ENCODE measurements at places on chromosomes 5 and 9. TPM values are rescaled to one million over a fixed set of nuclear protein-coding genes. Genes with fewer than 3 reads are reported as not detected.
A peak's percentile ranks its signal among the peaks of the same experiment; 100 is the strongest.

The ECM2 gene
- total RNA-seq, result not detected

GRCh38 chr5:161400583-161400982, 145.9 kb downstream of the GABRB2 start:
- DNase-seq, result no peak

DNA sequence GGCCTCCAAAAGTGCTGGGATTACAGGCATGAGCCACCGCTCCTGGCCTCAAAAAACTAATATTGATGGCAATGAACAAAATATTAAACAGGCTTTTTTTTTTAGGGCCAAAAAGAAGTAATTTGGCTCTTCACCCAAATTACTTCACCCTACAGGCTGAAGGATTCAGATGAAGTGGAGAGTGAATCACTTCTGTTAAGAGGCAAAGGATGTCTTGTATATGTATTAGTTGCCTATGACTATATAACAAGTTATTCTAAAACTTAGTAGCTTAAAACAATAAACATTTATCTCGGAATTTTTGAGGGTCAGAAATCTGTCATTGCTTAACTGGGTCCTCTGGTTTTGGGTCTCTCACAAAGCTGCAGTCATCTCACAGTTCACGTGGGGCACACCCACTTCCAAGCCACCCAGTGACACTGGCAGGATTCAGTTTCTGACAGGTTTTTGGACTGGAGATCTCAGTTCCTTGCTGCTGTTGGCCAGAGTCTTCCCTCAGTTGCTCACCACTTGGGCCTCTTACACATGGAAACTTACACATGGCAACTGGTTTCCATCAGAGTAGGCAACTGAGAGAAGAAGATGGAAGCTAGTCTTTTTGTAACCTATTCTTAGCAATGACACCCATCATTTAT, 66.7 kb downstream of the IQGAP2 start:
- DNase-seq, result no peak

DNA sequence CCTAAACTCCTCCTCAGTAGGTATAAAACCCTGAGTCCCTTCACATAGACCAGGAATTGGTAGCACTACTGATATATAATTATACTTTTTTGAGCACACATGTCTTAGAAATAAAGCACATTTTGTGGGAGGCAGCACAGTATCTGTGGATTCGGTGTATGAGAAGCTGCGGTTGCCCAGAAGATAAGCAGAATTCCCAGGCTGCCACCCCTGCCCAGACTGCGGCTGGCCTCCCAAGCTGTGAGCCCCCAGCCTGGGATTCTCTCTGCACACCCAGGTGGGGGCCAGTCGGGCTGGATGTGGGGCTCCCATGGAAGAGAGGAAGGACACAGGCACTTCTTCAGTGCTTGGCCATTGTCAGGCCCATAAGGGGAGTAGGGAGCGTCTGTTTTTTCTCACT, 25.6 kb upstream of the ANGPTL2 start:
- DNase-seq, result no peak

DNA sequence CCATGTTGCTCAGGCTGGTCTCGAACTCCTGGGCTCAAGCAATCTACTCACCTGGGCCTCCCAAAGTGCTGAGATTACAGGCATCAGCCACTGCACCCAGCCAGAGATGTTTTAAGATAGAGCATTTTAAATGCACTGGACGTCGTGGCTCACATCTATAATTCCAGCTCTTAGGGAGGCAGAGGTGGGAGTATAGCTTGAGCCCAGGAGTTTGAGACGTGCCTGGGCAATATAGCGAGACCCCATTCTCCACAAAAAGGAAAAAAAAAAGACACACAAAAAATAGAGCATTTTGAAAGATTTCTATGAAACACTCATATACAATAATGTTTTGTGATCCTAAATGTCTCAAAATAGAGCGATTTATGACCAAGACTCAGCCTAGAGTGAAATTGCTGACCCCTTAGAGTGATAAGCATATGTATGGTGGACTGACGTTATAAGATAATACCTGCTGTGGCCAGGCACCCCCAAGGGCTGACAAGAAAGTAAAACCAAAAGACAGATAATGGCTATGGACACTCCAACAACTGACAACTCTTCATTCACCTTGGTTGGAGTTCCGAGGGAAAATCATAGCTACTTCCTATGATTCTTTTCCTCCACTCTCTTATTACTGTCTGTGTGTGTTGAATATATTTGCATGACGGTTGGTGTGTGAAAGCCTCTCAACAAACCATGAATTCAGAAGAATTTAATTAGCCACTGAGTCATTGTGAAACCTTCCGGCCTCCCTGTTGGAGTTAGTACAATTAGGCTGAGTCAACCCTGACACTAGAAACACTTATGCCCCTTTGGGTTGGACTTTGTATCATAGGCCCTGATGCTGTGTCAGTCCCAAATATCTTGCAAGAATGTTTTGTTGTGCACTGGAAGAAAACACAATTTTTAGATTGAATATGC, 526.5 kb upstream of the NUDT12 start:
- no peak for DNase-seq

The TRIP13 gene
- 0.56 TPM for total RNA-seq

The YTHDC2 gene
- 38.8 TPM for total RNA-seq

- no peak for DNase-seq
Measured at GRCh38 chr5:157600252-157600651, 24.7 kb upstream of the ADAM19 start.

The CCL28 gene
- 25.1 TPM for total RNA-seq

The OBP2B gene
- not detected for total RNA-seq

The PBX3 gene
- 46.9 TPM for total RNA-seq

The AQP7 gene
- total RNA-seq, result not detected

The NOXA1 gene
- total RNA-seq, result 7.7 TPM

DNA sequence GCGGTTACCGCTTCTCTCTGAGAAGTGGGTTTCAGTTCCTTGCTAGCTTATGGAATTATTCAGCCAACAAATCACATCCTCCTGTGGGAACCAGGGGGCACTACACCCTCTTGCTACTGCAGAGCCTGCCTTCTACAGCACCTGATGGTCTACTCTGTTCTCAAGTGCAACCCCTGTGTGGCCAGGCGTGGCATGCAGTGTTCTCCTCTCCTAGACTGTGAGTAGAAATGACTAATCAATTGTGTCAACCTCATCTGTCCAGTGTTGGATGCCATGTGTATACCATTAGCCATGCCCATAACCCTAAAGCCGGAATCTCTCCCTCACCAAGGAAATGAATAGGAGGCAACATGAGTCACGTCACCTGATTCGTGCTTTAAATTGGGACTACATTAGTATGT, 117.2 kb upstream of the LIFR start:
- no peak for DNase-seq

The UGT3A2 gene
- not detected for total RNA-seq

DNA sequence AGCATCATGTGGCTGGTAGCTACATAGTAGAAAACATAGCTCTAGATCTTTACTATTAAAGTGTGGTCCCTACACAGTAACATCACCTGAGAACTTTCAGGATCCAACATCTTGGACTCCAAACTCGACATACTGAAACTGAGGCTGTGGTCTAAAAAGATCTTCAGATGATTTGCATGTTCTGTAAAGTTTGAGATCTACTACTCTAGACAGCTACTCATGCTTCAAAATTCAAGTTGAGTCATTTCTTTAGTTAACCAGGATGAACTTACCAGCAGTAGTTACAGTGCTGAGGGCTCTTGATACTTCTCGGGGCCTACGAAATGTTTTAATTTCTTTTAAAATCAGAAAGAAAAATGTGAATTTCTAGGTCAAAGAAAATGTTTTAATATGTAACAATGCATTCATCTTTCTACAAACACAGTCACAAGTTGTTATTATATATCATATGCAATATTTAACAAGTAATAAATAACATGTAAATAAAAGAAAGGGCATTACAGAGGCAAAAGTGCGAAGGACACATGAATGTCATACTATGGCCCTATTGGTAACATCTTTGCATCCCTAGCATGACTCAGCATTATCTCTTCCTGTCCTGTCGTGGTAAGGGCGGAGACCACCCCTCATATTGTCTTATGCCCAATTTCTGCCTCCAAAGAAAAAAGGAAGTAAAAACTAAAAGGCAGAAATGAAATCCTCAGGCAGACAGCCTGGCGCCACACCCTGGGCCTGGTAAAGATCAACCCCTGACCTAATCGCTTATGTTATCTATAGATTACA, 563.9 kb upstream of the TLE4 start:
- DNase-seq, result no peak

The C9orf50 gene
- not detected for total RNA-seq

GRCh38 chr5:73896097-73896496, 270.1 kb downstream of the ARHGEF28 start:
- no peak for DNase-seq

The RBM27 gene
- total RNA-seq, result 26.2 TPM

- DNase-seq, result no peak
Measured at GRCh38 chr9:85892401-85892800, 48.5 kb upstream of the NAA35 start.

GRCh38 chr5:176535101-176535663, 2.0 kb downstream of the RNF44 start:
- peak; percentile 45 for DNase-seq

GRCh38 chr9:76372336-76372735, 21.9 kb downstream of the RFK start:
- no peak for DNase-seq

DNA sequence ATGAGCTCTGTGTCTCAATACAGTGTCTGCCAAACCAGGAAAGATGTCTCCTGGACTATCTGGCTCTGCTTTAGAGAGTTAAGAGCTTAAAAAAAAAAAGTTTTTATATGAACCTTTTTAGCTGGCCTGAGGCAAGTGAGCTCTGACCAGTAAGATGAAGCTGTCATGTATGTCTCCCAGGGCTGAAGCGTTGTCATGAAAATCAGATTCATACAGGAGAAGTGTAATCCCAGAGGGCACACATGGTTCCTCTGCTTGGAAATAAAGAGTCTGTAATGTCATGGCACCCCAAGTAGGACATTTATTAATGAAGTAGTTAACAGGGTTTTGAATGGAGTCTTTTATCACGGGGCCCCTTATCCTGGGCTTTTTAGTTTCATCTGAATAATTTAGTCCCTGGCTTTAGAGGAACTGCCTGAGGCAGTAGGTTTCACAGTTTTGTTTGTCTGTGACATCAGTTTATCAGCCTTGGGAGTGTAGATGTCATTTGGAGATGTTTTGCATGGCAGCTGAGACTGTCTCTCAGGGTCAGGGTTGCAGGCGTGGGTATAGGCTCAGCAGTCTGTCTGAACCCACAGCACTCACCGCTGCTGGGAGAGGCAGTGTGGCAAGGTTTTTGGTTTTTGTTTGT, 223.3 kb downstream of the DIRAS2 start:
- no peak for DNase-seq

GRCh38 chr9:126804696-126805553, at the start of gene ZBTB43:
Gene ZBTB43 (plus strand): TSS chr9:126805040. CDS start chr9:126832510, 27,470 bp downstream.
- peak; percentile 99 for DNase-seq

The STPG3 gene
- total RNA-seq, result not detected

The SUSD3 gene
- total RNA-seq, result 1.8 TPM

The OLFM1 gene
- total RNA-seq, result not detected

Measured in natural killer cell (primary cell).